Femur (tissue), 1 donor: ENCODE measurements at places on chromosomes 2 and 18.

GRCh38 chr2:7841751-7842150 lies 840.1 kb upstream of the ID2 start:
- DNase-seq = no peak

- DNase-seq = no peak
Observed at GRCh38 chr2:185472574-185472973, 266.0 kb upstream of the FSIP2 start.

- no peak for DNase-seq
Observed at GRCh38 chr2:237588044-237588696, 2.4 kb downstream of the RAB17 start.

DNA sequence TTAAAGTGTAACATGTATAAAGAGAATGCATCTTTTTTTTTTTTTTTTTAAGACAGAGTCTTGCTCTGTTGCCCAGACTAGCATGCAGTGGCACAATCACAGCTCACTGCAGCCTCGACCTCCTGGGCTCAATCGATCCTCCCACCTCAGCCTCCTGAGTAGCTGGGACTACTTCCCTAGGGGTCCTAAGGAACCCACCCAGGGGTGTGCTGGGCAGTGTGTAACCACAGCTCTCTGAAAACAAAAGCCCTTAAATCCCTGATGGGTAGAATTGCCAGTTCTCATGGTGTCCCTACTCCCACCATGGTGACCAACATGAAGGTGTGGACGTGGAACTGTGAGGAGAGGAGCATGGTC lies 105.6 kb upstream of the ST3GAL5 start:
- no peak for DNase-seq

- no peak for DNase-seq
Observed at GRCh38 chr2:200417366-200417765, 92.5 kb downstream of the KCTD18 start.

DNA sequence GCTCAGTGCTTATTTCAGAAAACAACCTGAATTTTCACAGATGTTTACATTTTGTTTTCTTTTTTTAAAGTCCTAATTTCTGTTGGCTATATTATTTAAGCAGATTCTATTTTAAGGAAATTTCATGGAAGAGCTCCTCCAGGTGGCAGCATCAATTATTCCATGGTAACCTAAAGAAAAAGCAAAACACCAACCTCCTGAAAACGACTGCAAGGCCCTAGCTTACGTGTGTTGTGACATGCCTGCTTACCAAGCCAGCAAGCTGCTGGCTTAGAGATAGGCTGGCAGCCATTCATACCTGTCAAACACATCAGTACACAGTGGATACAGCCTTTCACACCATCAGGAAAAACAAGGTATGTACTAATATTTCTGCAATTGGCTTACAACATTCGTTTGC lies 64.9 kb downstream of the LPIN2 start:
- DNase-seq = no peak

- no peak for DNase-seq
Observed at GRCh38 chr18:35106013-35106844, 65.0 kb downstream of the MAPRE2 start.

GRCh38 chr18:55998071-55998522 lies 410.1 kb upstream of the TCF4 start:
- DNase-seq = peak; percentile 83

DNA sequence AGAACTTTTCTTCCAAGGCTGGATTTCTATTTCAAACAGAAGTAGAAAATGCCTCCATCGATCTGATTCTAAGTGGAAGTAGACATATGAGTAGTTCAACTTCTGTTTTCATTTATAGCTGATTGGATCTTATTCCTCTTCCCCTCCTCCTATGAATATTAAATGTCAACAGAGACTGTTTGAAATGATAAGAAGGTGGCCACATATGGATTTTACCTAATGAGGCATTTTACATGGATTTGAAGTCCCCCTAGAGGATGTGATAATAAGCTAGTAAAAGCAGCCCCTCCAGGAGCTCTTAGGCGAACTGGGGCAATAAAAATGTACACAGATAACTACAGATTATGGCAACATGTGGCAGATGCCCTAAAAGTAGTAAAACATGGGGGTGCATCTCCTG lies 71.0 kb downstream of the UPP2 start:
- no peak for DNase-seq

GRCh38 chr2:45891719-45892424 lies 240.4 kb downstream of the PRKCE start:
- no peak for DNase-seq

GRCh38 chr18:23938901-23939341 lies 75.6 kb upstream of the TTC39C start:
- DNase-seq = no peak

GRCh38 chr18:22275706-22276333 lies 106.4 kb downstream of the GATA6 start:
- no peak for DNase-seq

GRCh38 chr18:36933552-36933951 lies 104.6 kb downstream of the KIAA1328 start:
- no peak for DNase-seq

DNA sequence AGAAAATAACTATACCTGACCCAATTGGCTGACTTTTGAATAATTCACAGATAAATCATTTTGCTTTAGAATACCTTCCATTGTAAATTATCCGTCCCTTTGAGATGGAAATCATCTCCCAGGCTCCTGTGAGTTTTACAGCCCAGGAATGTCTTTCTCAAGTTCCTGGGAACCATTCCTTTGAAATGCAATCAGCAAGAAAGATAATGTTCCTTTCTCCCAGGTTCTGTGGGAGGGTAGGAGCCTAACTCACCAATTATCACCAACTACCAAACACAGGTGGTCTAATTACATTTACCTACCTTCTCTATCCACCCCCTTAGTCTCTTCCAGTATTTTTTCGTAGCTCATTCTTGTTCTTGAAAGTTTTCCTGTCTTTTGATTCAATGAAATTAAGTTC lies 1016.0 kb downstream of the SOCS6 start:
- DNase-seq = no peak

DNA sequence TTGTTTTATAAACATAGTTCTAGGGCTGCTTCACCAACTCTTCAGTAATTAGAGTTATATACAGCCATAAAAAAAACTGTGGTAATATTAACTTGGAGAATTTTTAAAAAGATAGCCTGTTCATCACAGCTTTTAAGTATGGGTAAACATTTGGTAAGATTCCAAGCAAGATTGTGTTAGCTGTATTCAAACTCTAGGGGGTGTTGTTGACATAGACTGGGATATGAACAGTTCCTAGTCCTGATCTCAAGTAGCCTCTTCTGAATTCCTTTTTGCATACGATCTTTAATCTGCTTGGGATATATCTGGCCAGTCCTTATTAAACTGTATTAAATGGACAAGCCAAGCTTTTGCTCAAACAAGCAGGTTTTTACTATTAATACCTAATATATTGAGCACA lies 13.4 kb downstream of the NOP58 start:
- no peak for DNase-seq

DNA sequence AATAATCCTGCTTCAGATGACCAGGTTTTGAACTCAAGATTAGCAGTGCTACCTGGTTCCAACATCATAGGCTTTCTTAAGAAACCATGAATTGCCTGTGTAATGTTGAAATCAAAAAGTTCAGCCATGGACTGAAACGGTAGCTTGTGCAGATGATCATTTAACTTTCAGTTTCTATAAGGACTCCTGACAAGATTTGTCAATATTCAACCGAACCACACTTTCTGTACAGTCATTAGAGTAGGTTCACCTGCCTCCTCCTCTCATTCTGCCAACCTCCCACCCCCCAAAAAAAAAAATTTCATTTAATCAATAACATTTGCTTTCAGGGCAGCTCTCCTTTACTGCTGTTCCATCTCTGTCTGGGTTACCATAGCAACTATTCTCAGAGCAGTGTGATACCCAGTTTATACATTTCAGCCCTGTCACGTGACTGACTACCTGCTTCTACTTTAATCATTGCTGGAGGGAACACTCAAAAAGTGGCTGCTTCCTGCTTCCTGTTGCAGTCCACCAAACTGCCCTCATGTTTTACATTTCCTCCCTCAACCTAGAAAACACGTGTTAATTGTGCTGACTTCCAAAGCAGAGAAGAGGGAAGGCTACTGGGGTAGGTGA lies 275.5 kb downstream of the SS18 start:
- DNase-seq = no peak

DNA sequence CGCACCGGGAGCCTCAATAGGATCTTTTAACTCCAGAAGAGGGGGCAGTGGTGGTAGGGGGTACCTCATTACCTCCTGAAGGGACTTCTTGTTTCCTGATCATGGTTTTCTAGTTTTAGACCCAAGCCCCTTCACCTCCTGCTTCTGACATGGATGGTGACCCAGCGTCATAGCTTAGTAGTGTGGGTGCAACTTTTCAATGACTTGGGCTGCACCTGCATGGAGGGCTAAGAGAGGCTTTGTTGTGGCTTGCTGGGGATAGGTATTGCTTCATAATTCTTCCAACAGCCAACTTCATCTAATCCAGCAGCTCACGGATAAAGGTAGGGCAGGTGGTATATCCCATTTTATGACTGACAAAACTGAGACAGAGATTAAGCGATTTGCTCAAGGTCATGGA lies 3.0 kb downstream of the SLC1A4 start:
- DNase-seq = no peak

GRCh38 chr2:230537531-230537976 lies 121.6 kb downstream of the SP100 start:
- DNase-seq = no peak

GRCh38 chr18:45167631-45168280 lies 447.5 kb upstream of the SLC14A2 start:
- DNase-seq = no peak

DNA sequence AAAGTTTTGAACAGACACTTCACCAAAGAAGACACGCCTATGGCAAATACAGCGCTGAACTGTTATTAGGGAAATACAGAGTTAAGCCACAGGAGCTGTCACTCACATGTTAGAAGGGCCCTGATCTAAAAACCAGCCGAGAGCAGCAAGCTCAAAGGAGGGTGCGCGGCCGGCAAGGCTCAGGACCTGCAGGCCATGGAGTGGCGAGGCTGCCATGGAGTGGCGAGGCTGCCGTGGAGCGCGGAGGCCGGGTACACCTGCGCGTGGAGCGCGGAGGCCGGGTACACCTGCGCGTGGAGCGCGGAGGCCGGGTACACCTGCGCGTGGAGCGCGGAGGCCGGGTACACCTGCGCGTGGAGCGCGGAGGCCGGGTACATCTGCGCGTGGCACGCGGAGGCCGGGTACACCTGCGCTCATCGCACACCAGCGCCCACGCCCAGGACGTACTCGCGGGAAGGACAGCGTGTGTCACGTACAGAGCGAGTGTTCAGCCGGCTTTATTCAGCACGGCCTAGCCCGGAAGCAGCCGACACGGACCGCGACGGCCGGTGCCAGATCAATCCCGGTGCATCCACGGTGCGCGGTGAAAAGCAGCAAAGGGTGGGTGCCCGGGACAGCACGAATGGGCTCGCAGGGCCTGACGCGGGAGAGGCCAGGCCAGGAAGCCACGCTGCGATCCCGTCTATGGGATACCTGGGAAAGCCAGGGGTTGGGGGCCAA lies 68.8 kb downstream of the SLC66A2 start:
- DNase-seq = no peak

- peak; percentile 91 for DNase-seq
Observed at GRCh38 chr2:199979832-199980628, 24.6 kb downstream of the MAIP1 start.

GRCh38 chr18:58215011-58215410 lies 171.0 kb downstream of the NEDD4L start:
- no peak for DNase-seq

- no peak for DNase-seq
Observed at GRCh38 chr18:59861963-59862819, 37.6 kb upstream of the PMAIP1 start.

DNA sequence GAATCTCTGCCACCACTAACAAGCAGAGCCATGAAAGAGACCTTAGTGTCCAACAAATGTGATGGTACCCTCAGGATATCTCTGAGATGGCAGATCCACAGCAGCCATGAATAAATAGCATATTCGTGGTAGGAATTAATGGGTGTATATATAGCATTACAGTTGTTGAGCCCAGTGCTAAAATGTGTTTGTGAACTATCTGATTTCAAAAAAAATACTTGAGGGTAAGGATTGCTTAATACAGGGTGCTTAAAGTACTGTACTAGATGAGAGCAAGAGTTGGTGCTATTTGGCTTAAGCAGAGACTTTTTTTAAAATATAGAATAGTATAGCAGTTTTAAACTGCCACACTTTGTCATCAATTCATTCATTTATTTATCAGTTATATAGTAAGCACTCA lies 101.5 kb upstream of the GALNT5 start:
- no peak for DNase-seq

GRCh38 chr18:13672657-13673056 lies 53.7 kb downstream of the FAM210A start:
- DNase-seq = no peak
